ENCODE measurements at places on chromosomes 12 and 14. TPM values are rescaled to one million over a fixed set of nuclear protein-coding genes. Genes with fewer than 3 reads are reported as not detected.

- DNase-seq: no peak
- H3K4me1 ChIP-seq: no peaks in the 10 kb centered on the region
- H3K36me3 ChIP-seq: no peaks in the 10 kb centered on the region
- H3K27ac ChIP-seq: no peak overlapping the region
Observed at GRCh38 chr14:36439766-36440165, 80.3 kb downstream of the NKX2-1 start.

- H3K4me1 ChIP-seq: no peaks in the 10 kb centered on the region
- peaks cover 42% of the 10 kb centered on the region for H3K36me3 ChIP-seq
- no peaks in the 10 kb centered on the region for H3K27me3 ChIP-seq
- H3K4me3 ChIP-seq: no peak overlapping the region
Observed at GRCh38 chr12:96327346-96327745, 72.9 kb downstream of the CDK17 start.

DNA sequence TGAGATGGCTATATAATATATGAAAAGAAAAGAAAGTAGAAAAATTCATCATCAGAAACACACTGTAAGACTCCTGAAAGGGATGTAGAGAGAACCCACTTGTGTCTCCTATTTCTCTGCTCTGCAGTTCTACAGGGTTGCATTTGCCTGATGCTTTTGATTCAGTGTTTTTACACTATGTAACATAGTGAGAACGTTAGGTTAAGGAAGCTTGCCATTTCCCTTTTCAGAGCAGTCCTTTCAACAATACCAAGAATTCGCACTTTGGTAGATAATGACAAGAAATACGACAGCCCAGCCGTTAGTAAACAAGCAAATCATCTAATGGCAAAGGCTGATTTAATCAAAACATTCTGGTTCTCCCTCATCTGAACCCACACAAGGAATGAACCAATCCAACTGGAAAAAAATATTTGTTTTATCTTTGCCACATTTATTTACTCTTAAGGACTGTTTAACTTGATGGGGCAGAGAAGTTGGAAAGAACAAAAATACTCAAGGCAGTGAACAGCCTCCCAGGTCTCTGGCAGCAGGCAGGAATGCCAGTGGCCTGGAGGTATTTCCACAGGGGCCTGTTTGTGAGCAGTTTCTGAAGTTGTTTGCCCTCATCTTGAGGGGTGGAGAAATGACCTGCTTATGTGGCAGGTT is 30.8 kb upstream of the SOCS2 start:
- no peak for DNase-seq
- H3K4me1 ChIP-seq: peaks cover 6% of the 10 kb centered on the region
- no peak overlapping the region for H3K4me3 ChIP-seq

- H3K4me1 ChIP-seq: no peaks in the 10 kb centered on the region
- no peaks in the 10 kb centered on the region for H3K36me3 ChIP-seq
- H3K27me3 ChIP-seq: no peaks in the 10 kb centered on the region
- no peak within 1 kb of the TSS for H3K27ac ChIP-seq
- DNase-seq: peak; percentile 57
Observed at GRCh38 chr14:105525861-105526775, at the start of gene TMEM121. TSS of gene TMEM121 (plus strand) at chr14:105526583. CDS start at chr14:105528835, 2,252 bp downstream.

GRCh38 chr12:51793201-51793600 is 55.3 kb downstream of the FIGNL2 start:
- peak; percentile 67 for DNase-seq
- H3K4me3 ChIP-seq: no peak overlapping the region
- H3K4me1 ChIP-seq: peaks cover 21% of the 10 kb centered on the region
- 0 out of 2 replicates have a peak overlapping the region, but pooled peaks have one; percentile 22 for H3K27ac ChIP-seq

- DNase-seq: no peak
- H3K27me3 ChIP-seq: no peaks in the 10 kb centered on the region
- no peak overlapping the region for H3K27ac ChIP-seq
- no peak overlapping the region for H3K4me3 ChIP-seq
Observed at GRCh38 chr14:41187868-41188267, 418.8 kb upstream of the LRFN5 start.

DNA sequence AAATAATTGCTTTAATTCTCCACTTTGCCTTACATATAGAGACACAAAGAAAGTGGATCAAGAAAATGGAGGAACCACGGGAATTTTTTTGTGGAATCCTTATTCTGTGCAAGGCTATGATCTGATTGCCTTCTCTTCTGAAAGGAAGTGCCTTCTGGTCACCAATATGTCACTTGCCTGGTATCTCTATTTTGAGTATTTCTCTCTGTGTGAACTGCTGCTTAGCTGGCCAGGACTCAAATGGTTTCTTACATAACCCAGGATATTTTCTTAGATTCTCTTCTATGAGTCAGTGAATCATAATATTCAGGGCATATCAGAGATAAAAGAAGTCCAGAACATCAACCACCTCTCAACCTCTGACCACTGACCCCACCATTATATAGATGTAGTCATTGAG is 156.1 kb downstream of the DIO2 start:
- H3K27ac ChIP-seq: no peak overlapping the region
- H3K4me3 ChIP-seq: no peak overlapping the region
- H3K36me3 ChIP-seq: no peaks in the 10 kb centered on the region
- 0 out of 2 replicates have a peak, but pooled peaks cover 3% of the 10 kb centered on the region for H3K4me1 ChIP-seq
- peak; percentile 13 for DNase-seq

GRCh38 chr12:15931590-15932053 is 20.5 kb downstream of the DERA start:
- peak; percentile 11 for DNase-seq
- no peaks in the 10 kb centered on the region for H3K27me3 ChIP-seq
- H3K4me3 ChIP-seq: no peak overlapping the region
- no peaks in the 10 kb centered on the region for H3K36me3 ChIP-seq
- peaks cover 39% of the 10 kb centered on the region for H3K4me1 ChIP-seq

DNA sequence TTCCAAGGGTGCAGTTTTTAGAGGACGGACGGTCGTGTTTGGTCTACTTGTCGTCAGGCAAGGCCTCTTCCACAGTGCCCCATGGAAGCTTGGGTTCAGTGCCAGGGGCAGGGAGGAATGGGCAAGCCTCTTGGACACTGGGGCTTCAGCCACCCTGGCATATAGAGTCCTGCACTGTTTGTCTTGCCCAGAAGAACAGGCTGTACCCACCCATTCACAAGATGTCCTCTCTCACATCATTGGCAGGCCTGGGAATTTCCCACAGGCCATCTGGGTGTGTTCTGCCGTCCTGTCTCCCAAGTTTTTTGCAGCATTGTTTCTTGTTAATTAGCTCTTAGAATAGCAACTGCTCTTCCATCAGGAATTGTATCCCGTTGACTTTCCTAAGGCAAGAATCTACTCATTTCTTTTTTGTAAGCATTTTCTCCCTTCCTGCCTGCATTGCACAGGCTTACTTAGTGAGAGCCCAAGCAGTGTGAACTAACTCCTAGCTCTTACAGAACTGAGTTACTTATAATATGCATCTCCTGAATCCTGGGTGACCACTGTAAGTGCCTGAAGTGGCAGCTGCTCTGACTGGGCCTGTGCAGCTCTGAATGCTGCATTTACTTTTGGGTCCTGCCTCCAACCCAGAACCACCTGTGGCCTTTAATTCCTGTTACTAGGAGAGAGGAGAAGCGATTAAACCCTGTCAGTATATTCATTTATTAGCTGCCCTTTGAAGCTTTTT is 149.4 kb upstream of the HIF1A start:
- H3K4me1 ChIP-seq: peaks cover 51% of the 10 kb centered on the region
- no peaks in the 10 kb centered on the region for H3K27me3 ChIP-seq
- H3K27ac ChIP-seq: peak overlapping the region; percentile 94
- no peak overlapping the region for H3K4me3 ChIP-seq
- no peak for DNase-seq
- H3K36me3 ChIP-seq: no peaks in the 10 kb centered on the region

- peaks cover 14% of the 10 kb centered on the region for H3K36me3 ChIP-seq
- no peaks in the 10 kb centered on the region for H3K4me1 ChIP-seq
- no peaks in the 10 kb centered on the region for H3K27me3 ChIP-seq
- no peak overlapping the region for H3K4me3 ChIP-seq
- no peak overlapping the region for H3K27ac ChIP-seq
Observed at GRCh38 chr12:132066345-132066685, 77.8 kb downstream of the DDX51 start.

DNA sequence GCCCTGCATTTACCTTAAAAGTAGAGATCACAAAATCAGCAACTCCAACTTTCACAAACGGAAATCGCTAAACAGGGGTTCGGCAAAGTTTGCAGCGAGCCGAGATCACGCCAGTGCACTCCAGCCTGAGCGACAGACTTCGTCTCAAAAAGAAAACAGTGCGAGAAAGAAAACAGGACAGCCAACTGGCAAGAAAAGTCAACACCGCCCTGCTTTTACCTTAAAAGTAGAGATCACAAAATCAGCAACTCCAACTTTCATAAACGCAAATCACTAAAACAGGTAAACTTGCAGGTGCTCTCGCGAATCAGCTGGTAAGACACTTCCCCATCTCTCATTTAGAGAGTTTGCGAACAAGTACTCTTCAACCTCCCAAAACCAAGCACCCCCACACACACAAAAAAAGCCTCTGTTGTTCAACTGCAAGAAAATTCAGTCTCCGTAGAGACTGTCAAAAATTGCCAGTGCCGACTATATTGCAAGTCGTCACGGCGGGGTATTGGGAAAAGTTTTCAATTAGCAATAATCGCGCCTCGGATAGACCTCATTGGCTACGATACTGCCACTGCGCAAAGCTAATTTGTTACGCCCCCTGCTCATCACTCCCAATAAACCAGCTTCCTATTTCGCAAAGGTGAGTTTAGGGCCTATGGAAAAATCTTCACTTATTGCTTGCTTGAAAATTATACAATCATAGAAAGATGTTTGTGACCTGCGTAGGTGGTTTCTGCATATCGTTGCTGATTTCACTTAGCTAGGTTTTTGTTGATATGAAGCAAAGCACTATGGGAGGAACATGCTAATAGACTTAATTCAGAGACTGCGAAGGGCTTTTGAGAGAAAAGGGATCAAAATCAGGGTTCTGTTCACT is at the start of gene RNU4-1:
TSS of gene RNU4-1 (minus strand) at position 577 of the 871 bp plus-strand sequence.
- no peaks in the 10 kb centered on the region for H3K36me3 ChIP-seq
- H3K27ac ChIP-seq: peak within 1 kb of the TSS; percentile 100
- H3K27me3 ChIP-seq: no peaks in the 10 kb centered on the region
- 0 out of 2 replicates have a peak, but pooled peaks cover 8% of the 10 kb centered on the region for H3K4me1 ChIP-seq

- H3K36me3 ChIP-seq: no peaks in the 10 kb centered on the region
- DNase-seq: no peak
- no peaks in the 10 kb centered on the region for H3K27me3 ChIP-seq
Observed at GRCh38 chr14:44029933-44030332, 477.1 kb downstream of the FSCB start.

- no peaks in the 10 kb centered on the region for H3K36me3 ChIP-seq
- no peak for DNase-seq
- no peaks in the 10 kb centered on the region for H3K27me3 ChIP-seq
- no peaks in the 10 kb centered on the region for H3K4me1 ChIP-seq
Observed at GRCh38 chr14:98109326-98109725, 1162.7 kb downstream of the BCL11B start.

DNA sequence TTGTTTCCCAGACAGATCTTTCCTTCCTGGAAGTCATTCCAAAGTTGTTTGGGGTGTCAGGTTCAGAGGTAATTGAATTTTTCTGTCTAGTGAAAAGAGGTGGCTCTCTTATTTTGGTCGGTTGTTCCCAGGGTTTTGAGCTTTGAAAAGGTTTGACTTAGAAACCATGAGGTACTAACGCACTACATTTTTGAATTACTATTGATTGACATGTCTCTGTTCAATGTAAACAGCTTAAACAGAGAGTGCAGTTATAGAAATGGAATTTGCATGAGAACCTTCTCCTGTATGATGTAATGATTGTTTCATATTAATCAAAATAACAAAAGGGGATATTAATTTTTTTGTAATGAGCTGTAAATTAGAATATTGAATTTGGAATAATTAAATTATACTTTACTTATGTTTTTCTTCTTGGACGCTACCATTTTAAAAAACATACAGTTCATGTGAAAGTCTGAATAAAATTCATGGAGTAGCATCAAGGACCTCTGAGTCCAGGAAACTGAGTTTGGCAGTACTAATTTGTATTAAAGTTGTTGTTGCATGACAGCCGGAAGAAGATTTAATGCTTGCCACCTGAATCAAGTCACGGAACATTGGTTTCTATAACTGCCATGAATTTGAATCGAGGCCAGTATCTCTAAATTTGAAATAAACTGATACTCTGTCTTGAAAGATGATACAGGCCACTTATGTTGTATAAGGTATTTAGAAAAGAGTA is 41.7 kb downstream of the NPAS3 start:
- H3K27me3 ChIP-seq: no peaks in the 10 kb centered on the region
- no peak for DNase-seq
- H3K36me3 ChIP-seq: no peaks in the 10 kb centered on the region
- H3K4me3 ChIP-seq: no peak overlapping the region
- no peak overlapping the region for H3K27ac ChIP-seq

SNW1 gene
- total RNA-seq: 45.2 TPM

ASB2 gene
- total RNA-seq: not detected

PAX9 gene
- total RNA-seq: not detected

IFNG-AS1 gene
- total RNA-seq: not detected

PAPOLA gene
- 62.6 TPM for total RNA-seq

CCDC197 gene
- not detected for total RNA-seq

DNAJC22 gene
- 2.5 TPM for total RNA-seq

ACOT6 gene
- not detected for total RNA-seq

GLIPR1L1 gene
- not detected for total RNA-seq

C3AR1 gene
- not detected for total RNA-seq

TCL1A gene
- total RNA-seq: not detected

APOLD1 gene
- 5.2 TPM for total RNA-seq
